ENCODE measurements at places on chromosomes 4 and X.

DNA sequence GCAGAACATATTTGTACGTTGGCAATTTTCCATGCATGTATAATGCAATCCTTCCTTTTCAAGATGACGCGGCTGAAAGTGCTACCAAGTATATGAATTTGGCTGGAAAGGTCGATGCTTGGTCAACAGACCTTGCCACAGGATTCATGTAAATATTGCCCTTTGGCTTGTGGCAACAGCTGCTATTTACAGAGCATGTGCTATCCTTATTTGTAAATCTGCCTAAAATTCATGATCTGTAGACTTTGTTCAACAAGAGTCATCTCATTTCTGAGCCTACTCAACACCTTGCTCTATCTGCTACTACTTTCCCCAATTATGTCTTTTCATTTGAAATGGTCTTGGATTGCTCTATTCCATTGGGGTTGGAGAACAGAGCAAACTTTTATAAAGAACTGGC is 1.9 kb upstream of the SMARCA1 start:
- peak; percentile 63 for DNase-seq

DNA sequence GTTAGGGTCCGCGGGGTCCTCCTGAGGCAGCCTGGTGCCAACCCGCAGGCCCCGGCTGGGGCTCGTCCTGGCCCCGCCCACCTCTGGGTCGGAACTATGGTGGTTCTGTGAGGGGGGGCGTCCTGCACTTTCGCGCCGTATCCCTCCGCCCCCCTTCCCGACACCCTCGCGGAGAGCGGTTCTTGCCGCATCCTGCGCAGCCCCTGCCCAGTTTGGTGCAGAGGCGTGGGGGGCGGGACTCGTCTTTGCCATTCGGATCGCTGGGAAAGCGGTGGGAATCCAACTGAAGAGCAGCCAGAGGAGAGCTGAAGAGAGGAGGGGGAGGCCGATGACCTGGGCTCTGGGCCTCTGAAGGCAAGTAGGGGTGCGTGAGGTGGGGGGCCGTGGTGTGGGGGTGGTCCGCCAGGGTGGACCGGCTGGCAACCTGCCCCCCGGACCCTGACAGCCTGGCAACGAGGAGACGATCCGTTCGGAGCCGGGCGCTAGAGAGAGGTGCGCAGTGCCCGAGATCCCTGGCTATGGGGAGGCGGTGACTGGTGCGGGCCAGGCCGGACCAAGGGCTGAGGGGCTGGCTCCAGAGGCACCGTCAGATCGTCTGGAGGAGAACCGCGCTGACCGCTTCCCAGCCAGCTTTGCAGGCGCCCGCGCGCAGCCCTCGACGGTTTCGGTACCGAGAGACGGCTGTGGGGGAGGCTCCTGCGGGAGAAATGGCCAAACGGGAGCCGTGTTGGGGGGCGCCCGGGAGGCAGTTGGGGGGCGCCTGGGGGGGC is at the start of gene GPRASP1:
GPRASP1 (plus strand) TSS at position 242 of the 770 bp plus-strand sequence. CDS start 2,431 bp downstream, outside the sequence.
- DNase-seq, result peak; percentile 58

GRCh38 chr4:144579411-144580030 is 66.4 kb upstream of the HHIP start:
- no peak for DNase-seq

DNA sequence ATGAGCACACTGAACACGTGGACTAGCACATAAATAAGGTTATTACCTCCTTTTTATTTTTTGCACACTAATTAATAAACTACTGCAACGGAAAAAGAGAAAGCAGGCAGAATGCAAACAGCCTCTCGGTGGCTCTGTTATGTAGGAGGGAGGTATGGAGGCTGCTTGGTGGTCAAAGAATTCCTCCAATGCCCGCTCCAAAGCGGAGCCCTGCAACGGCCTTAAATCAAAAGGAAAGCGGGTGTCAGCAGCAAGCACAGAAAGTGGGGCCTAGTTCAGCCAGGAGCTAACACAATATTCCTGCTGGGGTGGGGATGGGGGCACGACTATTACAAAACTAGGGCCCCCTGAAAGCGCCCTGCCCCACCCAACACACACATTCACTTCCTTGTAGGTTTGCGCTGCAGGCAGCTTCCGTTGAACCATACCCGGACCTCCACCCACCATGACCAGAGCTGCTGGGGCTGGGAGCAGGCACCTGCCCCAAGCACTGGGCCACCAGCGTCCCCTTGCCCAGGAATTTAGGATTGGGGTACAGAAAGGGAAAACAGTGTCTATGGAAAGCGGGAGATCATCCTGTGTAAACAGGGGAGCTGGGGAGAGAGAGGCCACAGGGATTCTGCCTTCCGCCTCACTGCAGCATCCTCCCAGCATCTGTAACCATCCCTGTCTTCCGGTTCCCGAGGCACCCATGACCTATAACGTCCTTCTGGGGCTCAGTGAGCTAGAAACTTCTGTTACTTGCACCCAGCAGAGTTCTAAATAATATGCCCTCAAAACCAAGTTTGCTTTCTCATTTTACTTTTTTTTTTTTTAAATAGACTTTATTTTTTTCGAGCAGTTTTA is 57.1 kb upstream of the DDX3X start:
- DNase-seq, result no peak

GRCh38 chr4:106373026-106373425 is 4.4 kb upstream of the GIMD1 start:
- no peak for DNase-seq

- DNase-seq, result no peak
Measured at GRCh38 chrX:94901849-94902248, 1227.8 kb downstream of the FAM133A start.

- no peak for DNase-seq
Measured at GRCh38 chr4:54852602-54853001, 194.8 kb downstream of the KIT start.

DNA sequence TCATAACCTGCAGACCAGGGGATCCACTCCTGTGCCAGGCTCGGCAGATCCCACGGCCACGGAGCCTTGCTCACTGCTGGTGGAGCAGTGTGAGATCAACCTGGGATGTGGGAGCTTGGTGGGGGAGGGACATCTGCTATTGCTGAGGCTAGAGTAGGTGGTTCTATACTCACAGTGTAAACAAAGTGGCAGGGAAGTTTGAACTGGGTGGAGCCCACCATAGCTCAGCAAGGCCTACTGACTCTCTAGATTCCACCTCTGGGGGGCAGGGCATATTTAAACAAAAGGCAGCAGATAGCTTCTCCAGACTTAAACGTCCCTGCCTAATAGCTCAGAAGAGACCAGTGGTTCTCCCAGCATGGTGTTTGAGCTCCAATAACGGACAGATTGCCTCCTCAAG is 54.7 kb upstream of the EPHA5 start:
- DNase-seq, result no peak

DNA sequence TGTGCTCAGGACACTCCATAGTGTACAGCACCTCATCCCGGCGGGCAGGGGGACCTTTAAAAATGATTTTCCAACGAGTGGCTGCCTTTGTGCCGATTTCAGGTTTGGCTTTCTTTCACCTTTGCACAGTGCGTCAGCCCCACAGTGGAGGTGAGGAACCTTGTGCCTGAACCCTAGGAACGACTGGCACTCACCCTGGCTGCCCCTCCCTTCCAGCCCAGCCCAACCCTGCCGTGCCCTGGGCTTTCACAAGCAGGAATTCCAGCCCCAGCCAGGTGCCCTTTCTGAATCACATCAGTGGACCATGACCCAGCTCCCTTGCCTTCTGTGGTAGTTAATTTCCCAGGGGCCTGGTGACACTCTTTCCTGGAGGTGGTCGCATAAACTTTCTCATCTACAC is 1.3 kb downstream of the TMEM164 start:
- peak; percentile 62 for DNase-seq

GRCh38 chr4:151807220-151807619 is 46.4 kb upstream of the GATB start:
- DNase-seq, result no peak

GRCh38 chrX:151081016-151081415 is 95.4 kb upstream of the GPR50 start:
- DNase-seq, result no peak

GRCh38 chrX:46687619-46688018 is 71.3 kb downstream of the SLC9A7 start:
- no peak for DNase-seq

DNA sequence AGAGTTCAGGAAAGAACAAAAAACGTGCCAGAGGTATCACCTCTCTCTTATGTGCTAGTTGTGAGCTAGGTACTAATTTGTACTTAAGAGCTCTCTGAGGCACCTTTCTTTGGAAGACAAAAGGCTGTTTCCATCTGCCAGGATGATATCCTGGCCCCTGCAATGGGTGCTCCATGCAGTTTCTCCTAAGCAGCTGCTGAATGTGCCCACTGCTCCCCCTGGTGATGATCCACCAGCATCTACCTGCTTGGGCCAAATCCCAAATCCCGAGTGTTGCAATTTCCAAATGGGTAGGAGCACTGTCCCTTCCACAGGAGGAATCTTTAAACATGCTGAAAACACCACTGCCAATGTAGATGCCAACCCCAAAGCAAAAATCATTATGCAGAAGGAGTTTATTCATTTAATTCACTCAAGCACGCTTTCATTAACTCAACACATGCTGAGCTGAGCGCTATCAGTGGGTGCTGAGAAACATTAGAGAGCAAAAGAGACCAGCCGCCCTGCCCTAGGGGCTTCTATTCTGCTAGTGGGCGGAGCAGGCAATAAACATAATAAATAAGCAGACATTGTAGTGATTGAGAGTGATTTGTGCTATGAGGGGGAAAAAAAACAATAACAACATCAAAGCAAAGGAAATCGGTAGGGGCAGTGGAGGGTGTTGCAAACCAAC is 69.6 kb upstream of the C4orf50 start:
- peak; percentile 86 for DNase-seq

GRCh38 chr4:26058537-26058936 is 144.5 kb downstream of the SMIM20 start:
- peak; percentile 63 for DNase-seq
